NCI-H460 (cell line): ENCODE measurements at places on chromosomes 13 and 19.

GRCh38 chr13:24276861-24277260 lies 32.5 kb upstream of the C1QTNF9 start:
- DNase-seq: no peak

DNA sequence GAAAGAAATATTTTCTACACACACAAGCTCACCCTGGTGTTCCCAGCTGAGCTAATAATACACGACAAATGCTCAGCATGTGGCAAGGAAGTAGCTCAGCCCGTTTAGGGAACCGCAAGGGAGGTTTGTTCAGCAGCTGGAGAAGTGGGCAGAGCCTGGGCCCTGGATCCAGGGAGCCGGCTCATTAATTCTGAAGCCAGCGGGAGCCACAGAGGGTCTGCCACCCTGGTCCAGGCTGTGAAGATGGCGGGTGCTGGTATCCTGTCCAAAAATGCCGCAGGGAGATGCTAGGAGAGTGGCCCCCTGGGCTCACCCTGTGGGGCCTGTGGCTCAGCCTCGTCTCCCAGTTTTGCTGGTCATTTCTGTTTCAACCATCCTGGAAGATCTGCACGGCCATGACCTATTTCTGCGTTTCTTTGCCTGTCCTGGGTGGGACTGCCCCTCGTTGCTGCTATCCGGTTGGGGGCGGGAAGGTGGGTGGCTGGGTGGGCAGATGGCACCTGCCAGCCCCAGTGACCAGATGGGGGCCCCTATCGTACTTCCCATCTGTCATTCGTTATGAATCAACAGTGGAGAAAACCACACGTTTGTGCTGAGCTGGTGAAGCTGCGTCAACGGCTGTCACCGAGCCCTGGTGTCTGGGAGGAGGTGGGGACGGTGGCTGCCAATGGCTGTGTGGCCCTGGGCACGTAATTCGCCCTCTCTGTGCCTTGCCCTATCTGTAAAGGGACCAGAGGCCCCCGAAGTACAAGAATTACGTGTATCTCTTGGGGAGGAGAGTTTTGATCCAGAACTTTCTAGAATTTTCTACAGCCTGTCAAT lies 2.7 kb upstream of the GNA15 start:
- no peak for DNase-seq

- DNase-seq: no peak
Observed at GRCh38 chr13:44759384-44760360, 183.5 kb upstream of the TSC22D1 start.

- DNase-seq: no peak
Observed at GRCh38 chr13:33348366-33348765, 62.8 kb upstream of the STARD13 start.

DNA sequence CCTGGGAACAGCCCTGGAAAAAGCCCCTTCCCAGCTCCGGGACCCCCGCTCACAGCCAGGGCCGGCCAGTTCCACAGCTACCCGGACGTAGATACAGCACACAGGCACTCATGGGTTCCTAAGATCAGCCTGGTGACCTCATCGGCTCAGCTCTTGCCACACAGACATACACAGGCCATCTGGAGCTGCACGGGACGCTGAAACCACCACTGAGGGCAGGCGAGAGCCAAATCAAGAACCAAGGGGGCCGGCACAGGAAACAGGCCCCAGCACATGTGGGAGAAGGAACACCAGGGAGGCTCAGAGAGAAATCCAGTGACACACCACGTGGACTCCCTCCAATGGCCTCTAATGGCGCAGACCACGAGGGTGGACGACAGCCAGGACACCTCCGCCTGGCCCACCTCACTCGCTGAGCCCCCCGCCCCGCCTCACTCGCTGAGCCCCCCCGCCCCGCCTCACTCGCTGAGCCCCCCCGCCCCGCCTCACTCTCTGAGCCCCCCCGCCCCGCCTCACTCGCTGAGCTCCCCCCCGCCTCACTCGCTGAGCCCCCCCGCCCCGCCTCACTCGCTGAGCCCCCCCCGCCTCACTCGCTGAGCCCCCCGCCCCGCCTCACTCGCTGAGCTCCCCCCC lies 69.7 kb upstream of the C13orf46 start:
- DNase-seq: no peak

- no peak for DNase-seq
Observed at GRCh38 chr13:74174810-74175209, 40.6 kb upstream of the KLF12 start.

GRCh38 chr19:4983346-4984105 lies 14.6 kb downstream of the KDM4B start:
- no peak for DNase-seq

- no peak for DNase-seq
Observed at GRCh38 chr13:59413126-59413525, 750.6 kb downstream of the DIAPH3 start.

GRCh38 chr13:79647533-79647932 lies 166.6 kb downstream of the NDFIP2 start:
- DNase-seq: no peak

DNA sequence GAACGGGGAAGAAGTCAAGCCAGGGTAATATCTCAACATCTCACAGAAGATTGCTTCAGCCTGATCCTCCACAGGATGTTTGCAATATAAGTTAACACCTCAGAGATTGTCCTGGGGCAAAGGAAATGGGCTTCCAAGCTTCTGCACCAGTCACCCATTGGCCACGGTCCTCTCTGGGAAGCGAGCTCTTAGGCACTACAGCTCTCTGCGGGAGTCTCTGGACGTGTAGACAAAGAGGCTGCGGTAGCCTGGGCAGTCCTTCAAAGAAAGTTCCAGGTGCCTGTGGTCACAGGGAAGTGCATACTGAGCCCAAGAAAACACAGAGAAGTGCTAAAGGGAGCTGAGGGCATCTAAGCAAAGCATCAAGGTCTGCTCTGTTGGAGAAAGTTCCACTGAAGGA lies 805.7 kb downstream of the DIAPH3 start:
- no peak for DNase-seq

GRCh38 chr13:90793261-90793820 lies 554.1 kb upstream of the MIR17HG start:
- DNase-seq: no peak

GRCh38 chr19:56885173-56885985 lies 44.9 kb upstream of the PEG3 start:
- DNase-seq: no peak

- no peak for DNase-seq
Observed at GRCh38 chr19:33681081-33681680, 59.4 kb downstream of the CHST8 start.

DNA sequence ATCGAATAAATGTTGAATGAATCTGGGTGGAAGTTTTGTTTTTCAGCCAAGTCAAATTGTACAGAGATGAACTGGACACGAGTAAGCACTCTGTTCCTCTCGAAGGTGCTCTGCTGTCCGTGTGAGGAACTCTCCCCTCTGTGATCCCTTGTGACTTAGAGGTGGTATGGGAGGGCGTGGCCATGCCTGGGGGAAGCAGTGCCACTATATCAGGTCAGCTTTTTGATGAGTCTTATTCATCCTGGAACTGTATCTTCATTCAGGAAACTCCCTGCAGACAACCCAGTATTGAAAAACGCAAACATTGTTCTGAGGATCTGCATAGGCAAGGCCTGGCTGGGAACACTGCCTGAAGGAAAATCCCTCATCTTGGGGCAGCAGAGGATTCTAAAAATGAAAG lies 45.7 kb upstream of the FLT1 start:
- DNase-seq: no peak

- DNase-seq: no peak
Observed at GRCh38 chr13:92256211-92256610, 857.8 kb downstream of the GPC5 start.

GRCh38 chr19:51326216-51327065 lies 15.0 kb downstream of the IGLON5 start:
- DNase-seq: no peak

- no peak for DNase-seq
Observed at GRCh38 chr13:20356444-20356843, 124.3 kb upstream of the GJB6 start.

DNA sequence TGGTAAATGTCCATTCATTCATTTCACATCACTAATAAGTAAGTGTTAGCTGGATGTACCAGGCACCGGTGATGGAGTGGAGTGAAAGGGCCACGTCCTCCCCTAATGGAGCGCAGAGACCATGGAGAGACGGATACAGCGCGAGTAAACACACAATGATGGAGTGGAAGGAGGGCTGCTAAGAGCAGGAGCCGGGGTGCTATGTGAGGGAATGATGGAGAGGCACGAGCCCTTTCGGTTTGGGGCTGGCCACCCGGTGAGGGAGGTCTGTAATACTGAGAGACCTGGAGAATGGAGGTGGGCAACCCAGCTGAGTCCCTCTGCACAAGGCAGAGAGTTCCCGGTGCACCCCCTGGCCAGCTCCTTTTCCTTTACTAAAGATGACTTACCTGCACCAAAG lies 53.7 kb downstream of the PEPD start:
- no peak for DNase-seq

DNA sequence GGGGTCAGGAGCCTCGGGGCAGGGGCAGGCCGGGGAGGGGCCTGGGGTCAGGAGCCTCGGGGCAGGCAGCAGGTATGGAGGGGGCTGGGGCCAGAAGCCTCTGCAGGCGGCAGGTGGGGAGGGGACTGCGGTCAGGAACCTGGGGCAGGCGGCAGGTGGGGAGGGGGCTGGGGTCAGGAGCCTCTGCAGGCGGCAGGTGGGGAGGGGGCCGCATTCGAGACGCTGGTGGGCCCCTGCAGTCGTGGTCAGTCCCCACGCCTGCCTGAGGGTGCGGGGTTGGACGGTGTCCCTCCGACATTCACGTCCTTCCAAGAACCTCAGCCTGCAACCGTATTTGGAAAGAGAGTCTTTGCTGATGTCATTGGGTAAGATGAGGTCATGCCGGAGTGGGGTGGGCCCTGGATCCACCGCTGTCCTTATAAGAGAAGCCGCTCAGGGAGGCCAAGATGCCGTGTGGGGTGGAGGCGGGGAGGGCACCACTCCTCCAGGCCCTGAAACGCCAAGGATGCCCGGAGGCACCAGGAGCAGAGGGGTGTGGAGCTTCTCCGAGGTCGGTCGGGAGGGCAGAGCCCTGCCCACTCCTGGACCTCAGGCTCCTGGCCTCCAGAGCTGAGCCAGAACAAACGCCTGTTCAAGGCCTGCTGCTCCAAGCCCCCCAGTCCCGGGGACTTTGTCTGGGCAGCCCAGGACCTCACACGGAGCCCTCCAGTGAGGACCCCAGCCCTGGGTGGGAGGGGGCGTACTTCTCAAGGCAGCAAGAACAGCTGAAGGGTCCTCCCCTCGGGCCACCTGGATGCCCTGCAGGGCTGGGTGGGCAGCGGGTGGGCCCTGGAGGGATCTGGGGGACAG lies 30.1 kb downstream of the PIP5K1C start:
- peak; percentile 86 for DNase-seq
